ENCODE measurements at places on chromosomes 5 and 9.

DNA sequence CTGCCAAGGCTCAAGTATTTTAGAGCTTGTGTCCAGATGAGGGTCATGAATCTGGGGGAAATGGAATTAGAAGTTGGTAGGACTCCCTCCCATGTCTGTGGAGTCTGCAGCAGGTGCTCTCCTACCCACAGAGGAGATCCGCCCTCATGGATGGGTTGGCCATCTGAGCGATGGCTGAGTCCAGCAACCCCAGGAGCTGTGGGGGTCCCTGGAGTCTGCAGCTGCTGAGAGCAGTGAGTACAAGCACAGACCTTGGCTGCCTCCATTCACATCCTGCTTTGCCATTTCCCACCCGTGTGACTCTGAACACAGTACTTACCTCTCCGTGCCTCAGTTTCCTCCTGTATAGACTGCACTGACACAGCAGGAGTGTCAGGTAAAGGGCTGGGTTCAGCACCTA, 25.8 kb upstream of the SYNPO start:
- DNase-seq, result no peak

DNA sequence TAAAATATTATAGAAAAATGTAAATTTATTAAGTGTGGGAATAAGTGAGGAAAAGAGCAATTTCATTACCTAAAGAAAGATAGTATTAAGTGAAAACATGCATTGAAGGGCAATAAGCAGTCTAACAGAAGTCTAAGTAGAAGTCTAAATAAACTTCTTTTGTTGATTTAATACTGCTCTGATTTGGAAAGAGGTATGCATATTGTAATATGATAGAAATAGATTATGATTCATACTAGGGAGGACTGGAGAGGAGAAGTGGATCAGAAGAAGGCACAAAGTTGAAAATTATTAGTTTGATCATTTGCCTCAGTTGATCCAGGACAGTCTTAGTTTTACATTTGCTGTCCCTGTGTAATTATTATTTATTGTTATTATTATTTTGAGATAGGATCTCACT, 6.6 kb upstream of the ERBIN start:
- DNase-seq, result no peak

GRCh38 chr9:93617273-93617672, 40.9 kb downstream of the PHF2 start:
- DNase-seq, result no peak

DNA sequence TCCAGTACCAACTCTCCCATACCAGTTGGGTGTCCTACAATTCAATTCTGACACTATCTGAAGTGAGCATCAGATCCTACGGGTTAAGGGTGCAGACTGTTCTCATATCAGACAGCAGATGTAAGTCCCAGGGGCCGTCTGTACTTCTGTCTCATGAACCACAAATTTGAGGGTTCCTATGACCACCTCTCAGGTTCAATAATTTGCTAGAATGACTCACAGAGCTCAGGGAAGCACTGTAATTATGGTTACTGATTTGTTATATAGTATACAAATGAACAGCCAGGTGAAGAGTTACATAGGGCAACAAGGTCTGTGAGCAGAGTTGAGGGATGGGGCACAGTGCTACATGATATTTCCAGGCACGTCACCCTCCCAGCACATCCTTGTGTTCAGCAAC, 499.1 kb downstream of the DMAC1 start:
- no peak for DNase-seq

GRCh38 chr9:21688108-21689102, 114.0 kb upstream of the MTAP start:
- no peak for DNase-seq

DNA sequence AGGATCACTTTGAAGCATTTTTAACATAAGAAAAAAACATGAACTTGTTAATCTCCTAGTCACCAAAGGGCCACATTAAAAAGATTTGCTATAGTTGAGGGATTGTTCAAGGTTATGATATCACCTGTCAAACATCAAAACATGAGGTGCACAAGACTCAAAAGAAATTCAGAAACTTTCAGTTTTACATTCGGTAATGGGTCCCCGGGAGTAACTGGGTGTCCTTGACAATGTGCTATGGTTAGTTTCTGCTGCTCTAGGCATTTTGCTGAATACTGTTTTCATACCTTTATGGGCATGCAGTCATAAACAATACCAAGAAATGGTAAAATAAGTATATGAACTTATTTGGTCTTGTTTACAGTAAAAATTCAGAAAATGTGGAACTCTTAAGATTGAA, 92.8 kb upstream of the EDIL3 start:
- DNase-seq, result no peak

- no peak for DNase-seq
Observed at GRCh38 chr5:78738104-78738503, 89.5 kb upstream of the LHFPL2 start.

GRCh38 chr5:53364061-53364460, 116.4 kb upstream of the FST start:
- DNase-seq, result no peak

- no peak for DNase-seq
Observed at GRCh38 chr9:26216702-26217101, 538.5 kb upstream of the TUSC1 start.
